ENCODE measurements at places on chromosomes 7 and 10.

- no peak for DNase-seq
These were observed 5.6 kb downstream of the PTN start for GRCh38 chr7:137337902-137338301.

DNA sequence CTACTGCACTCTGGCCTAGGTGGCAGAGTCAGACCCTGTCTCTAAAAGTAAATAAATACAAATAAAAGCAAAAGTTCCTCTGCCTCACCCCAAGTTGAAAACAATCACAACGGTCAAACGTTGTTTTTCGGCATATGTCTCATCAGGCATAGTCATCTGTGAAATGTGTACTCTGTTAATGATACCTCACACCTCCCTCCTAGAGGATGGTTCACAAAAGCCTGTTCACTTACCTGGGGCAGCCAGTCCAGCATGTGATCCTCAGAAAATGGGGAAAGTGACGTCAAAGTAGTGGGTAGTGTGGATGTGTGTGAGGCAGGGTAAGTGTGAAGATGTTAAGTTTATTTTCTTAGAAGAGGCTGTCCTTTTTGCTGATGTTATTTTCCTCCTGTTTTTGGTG is 254.0 kb upstream of the LRGUK start:
- no peak for DNase-seq

DNA sequence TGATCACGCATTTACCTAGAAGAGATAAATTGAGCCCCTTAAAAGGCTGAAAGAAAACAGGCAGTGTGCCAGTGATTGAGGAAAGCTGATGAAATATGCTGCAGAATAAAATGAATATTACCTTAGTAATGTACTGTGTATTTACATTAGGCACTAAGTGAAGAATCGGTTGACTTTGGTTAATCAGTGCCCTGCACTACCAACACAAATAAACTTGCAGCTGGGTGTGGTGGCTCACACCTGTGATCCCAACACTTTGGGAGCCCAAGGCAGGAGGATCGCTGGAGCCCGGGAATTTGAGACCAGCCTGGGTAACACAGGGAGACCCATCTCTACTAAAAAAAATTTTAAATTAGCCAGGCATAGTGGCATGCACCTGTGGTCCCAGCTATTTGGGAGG is 148.3 kb upstream of the TCF7L2 start:
- DNase-seq, result no peak

- peak; percentile 49 for DNase-seq
These were observed 177.3 kb downstream of the C7orf25 start for GRCh38 chr7:42734568-42734967.

GRCh38 chr7:84506151-84506550 is 311.6 kb upstream of the SEMA3A start:
- no peak for DNase-seq

GRCh38 chr7:55156919-55157763 is 138.3 kb downstream of the EGFR start:
- DNase-seq, result no peak

GRCh38 chr7:105691680-105692564 is 110.6 kb upstream of the EFCAB10 start:
- peak; percentile 47 for DNase-seq

GRCh38 chr10:131689954-131690757 is 210.7 kb upstream of the PPP2R2D start:
- no peak for DNase-seq

DNA sequence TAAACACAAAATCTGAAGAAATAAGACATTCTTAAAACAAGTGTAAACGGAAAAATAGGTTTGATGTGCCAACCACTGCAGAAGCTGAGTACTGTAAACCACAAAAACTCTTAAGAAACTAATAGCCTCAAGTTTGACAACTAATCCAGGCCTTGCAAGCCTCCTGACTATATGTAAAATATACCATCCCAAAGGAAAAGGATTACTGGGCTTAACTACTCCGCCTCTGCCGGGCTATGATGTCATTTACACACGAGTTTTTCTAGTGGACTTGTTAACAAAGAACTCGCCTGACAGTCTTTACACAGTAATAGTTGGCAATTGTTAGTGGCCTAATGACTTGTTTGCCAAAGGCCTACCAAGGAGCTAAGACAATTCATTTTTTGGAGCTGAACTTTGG is 2.1 kb downstream of the KIF5B start:
- peak; percentile 63 for DNase-seq

GRCh38 chr7:28973591-28973990 is 15.5 kb upstream of the TRIL start:
- no peak for DNase-seq

DNA sequence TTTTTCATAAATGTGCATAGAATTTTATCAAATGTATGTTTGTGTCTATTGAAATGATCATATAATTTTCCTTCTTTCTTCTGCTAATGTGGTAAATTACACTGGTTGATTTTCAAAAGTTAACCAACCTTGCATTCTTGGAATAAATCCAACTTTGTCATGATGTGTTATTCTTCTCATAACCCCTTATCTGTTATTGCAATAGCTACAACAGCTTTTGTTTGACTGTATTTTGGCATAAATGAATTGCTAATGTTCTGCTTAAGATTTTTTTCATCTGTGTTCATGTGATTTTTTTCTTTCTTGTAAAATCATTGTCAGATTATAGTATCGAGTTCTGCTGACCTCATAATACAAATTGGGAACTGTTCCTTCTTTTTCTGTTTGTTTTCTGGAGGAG is 17.6 kb downstream of the CDH23 start:
- DNase-seq, result no peak

GRCh38 chr10:121772406-121772805 is 155.4 kb downstream of the ATE1 start:
- DNase-seq, result peak; percentile 72

- DNase-seq, result no peak
These were observed 106.2 kb downstream of the ZMYND11 start for GRCh38 chr10:241451-241850.

DNA sequence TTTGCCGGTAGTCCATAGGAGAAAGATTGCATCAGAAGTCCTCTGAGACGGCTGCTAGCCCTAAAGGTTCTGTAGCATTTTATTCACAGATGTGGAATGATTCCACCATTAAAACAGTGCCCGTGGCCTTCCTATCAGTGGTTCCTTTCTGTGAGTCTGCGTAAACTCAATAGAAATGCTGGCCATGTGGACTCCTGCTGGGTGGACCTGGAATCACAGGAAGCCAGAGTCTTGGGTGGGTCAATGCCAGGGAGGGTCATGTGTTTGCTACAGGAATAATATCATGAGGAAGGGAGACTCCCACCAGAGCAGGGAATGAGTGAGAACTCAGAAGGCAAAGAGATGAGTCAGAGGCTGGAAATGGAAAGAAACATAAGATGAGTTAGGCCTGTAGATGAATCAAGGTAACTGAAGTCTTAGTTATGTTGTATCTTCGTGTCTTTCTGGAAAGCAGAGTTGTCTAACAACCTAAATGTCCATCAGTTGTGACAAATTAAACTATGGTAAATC is 410.4 kb upstream of the AUTS2 start:
- peak; percentile 35 for DNase-seq

DNA sequence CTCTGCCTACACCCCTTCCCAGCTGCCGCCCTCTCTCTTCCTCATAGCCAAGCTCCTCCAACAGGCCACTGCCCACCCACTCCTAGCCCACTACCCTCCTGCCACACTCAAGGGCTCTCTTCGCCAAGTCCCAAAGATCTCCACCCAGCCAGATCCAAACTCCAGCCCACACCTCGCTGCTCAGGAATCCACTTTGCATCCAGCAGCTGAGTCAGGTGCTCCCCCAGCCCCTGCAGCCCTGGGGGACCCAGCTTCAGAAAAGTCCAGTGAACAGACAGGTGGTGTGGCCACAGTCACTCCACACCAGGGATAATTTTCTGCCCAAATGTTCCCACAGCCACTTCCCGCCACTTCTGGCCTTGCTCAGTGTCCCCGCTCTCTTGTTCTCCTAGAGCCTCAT is 10.9 kb downstream of the OGDHL start:
- DNase-seq, result no peak

DNA sequence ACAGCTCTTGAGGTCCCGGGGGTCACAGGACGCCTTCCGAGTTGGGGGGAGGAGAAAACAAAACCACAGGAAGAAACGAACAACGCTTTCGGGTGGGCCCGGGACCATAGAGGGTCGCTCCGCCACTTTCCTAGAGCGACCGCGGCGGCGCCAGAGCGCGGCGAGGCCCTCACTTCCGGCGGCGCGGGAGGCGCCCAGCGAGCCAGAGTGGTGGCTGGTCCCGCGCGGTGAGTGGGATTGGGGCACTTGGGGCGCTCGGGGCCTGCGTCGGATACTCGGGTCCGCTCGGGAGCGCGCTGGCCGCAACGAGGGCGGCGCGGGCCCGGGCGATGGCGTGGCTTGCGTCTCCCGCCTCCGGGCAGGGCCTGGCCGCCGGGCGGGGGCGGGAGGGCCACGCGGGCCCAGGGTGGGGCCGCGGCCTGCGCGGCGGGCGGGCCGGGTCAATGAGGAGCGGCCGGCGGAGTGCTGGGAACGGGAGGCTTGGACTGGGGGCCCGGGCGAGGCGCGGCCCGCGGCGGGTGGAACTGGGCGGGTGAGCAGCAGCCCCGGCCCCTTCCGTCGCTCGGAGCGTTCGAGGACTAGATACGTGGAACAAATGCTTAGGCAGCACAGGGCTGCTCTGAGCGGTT is at the start of gene ZNF22:
ZNF22 (plus strand) TSS at position 172 of the 629 bp plus-strand sequence. CDS start 2,446 bp downstream, outside the sequence.
- peak; percentile 86 for DNase-seq

- DNase-seq, result no peak
These were observed 59.1 kb downstream of the ANKRD26 start for GRCh38 chr10:27041196-27041595.

- no peak for DNase-seq
These were observed 62.8 kb downstream of the PKD1L1 start for GRCh38 chr7:47885309-47885986.

DNA sequence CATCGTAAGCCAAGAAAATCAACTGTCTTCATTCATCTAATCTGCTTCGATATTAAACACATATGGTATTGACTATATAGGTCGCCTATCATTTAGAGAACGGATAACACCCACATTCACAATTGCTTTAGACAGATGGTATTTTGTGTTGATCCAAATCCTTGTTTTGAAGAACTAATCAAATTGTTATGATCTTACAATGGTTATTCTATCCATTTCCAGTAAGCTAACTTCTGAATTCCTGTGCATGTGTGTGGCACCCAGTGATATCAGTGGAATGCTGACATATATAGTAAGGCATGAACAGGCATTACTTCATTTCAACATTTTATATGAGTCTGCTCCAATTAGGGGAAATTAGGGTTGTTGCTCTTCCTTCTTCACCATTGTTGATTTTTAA is 98.8 kb downstream of the SEMA3E start:
- peak; percentile 85 for DNase-seq

GRCh38 chr10:14953424-14954000 is 384 bp downstream of the DCLRE1C start:
- DNase-seq, result peak; percentile 41

DNA sequence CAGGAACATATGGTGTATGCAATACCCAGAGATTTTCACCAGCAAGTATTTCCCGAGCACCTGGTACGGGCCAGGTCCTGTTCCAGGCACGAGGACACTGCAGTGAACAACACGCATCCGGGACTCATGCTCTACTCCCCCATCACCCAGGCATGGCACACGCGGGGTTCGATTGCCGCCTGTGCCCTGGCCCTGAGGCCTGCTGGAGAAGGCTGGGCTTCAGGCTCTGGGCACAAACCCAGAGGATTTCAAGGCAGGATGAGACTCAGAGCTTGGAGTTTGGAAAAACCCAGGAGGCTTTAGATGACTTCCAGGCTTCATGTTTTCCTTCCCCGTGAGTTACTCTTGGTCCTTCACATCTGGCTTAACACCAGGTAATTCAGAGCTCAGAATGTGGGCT is 143.5 kb downstream of the NEURL1 start:
- DNase-seq, result no peak

DNA sequence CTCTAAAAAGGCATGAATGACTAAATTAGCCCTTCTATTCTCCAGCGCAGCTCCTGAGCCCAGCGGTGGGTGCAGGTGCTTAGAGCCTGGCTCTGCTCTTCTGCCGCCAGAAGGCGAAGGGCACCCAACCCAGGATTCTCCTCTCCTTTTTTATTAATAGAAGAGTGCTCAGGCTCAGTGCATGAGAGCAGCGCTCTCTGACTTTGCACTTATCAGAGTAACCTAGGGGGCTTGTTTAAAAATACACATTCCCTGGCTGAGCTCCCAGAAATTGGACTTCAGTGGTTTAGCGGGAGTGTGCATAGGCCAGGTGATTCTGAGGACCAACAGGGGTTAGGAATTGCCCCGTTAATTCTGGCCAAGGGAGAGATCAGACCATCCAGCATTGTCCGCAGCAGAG is 1.7 kb upstream of the PFKP start:
- DNase-seq, result no peak

GRCh38 chr10:71981015-71981875 is 17.1 kb downstream of the CHST3 start:
- DNase-seq, result peak; percentile 61

GRCh38 chr10:133129071-133129858 is 30.8 kb upstream of the KNDC1 start:
- DNase-seq, result no peak

DNA sequence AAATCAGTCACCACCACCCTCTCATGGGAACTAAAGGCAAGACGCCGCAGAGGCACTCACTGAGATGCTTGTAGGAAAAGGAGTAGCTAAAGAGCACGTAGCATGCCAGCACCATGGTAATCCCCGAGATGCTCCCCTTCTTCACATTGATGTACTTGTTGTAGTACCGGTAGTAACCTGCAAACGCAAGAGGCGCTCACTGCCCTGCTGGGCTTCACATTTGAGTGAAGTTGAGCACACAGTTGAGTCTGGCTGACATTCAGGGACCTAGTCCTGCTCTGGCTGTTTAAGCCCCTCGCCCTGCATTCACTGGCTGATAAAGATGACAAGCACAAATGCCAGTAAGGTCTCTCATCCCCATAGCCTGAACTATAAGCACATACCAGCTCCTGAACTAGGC is 6.9 kb downstream of the ATP5MF start:
- peak; percentile 17 for DNase-seq

DNA sequence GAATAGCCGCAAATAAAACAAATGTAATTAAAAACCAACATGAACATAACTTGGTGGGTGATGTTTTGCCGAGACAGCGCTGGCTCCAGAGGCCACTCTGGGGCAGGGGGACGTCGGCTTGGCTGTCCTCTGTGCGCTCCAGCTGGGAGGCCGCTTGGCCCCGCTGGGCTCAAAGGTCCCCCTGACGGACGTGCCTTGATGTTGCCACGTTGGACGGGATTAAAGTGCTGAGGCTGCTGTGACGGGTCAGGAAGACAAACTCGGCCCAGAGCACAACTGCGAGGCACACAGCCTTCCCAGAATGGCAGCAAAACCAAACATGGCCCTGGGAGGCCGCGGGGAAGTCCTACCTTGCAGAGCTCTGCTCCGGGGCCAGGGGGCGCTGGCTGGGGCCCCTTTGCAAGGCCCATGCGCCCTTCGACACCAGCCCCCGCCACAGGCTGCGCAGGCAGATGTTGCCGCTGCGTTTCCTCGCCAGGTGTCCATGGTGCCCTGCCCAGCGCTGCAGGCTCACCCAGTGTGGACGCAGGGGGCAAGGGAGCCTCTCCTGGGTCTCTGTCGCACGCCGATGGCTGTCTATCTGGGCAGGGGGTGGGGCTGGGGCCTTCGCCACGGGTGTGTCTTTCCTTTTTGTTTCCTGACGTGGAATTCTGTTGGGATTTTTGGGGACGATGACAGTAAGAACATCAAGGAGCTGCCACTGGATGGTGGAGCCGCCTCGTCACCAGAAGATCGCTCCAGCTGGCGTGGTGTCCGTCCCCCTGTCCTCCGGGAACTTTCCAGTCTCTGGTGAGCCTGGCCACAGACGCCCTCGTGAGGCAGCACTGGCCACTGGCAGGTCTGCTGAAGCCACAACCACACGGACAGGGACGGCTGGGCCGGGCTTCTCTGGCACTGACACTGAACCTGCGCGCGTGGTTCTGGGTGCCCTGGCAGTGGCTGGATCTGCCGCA is 99.6 kb upstream of the DIP2C start:
- peak; percentile 72 for DNase-seq

- DNase-seq, result no peak
These were observed 24.5 kb upstream of the TTYH3 start for GRCh38 chr7:2607122-2607922.

Measured in fibroblast of skin of scalp (primary cell).